ENCODE measurements at places on chromosomes 2 and 18.

GRCh38 chr2:151289972-151290866 lies 751 bp upstream of the NMI start:
- DNase-seq = no peak

GRCh38 chr2:207603486-207603885 lies 21.7 kb downstream of the METTL21A start:
- DNase-seq = no peak

GRCh38 chr2:72185206-72185605 lies 37.5 kb upstream of the CYP26B1 start:
- no peak for DNase-seq

DNA sequence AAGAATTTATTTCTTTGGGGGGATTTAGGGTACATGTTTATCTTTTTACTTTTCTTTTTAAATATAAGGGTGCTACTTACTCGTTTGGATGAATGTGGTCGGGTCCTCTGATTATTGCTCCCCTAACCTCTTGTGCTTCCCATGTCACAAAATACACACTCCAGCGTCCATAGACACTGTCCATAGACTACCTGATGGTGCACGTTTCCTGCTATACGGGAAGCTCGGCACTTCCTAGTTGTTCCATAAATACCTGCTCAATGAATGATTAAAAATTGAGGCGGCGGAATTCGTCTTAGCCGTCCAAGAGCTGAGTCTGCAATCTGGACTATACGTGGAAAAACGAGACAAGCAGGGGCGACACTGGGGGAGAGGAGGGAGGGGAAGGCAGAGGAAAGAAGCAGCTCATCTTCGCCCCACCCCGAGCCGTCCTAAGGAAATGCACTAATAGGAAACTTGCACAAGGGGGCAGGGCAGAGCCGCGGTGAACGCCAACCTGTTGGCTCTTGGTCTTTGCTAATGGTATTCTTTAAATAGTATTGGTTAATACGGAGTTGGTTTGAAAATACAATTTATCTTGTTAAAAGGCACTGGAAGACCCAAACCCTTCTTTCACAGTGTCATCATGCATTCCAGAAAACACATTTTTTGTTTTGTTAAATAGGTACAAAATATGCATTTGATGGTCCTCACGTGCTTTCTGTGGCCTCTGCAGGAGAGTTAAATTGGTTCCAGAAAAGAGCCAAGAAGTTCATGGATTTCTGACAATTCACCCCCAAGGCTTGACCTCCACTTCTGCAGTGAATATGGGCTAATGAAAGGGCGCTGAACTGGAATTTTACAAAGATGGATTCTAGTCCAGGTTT lies 73.0 kb upstream of the KCTD1 start:
- DNase-seq = no peak

GRCh38 chr2:66781804-66782203 lies 346.9 kb downstream of the MEIS1 start:
- no peak for DNase-seq

DNA sequence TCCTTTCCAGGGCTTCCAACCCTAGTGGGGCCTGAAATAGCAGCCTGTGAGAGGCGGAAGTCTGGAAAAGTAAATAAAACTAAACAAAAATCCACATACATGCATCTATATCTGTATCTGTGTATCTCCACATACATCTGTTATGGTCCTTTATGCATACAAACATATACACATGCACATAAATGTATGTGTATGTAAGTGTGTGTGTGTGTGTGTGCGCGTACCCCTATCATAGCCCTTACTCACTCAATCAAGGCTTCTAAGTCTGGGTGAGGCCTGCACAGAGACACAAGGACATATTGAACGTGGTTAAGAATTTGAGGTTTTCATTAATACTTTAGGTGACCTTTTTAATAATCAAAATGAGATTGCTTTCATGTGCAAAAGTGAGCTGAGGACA lies 98.9 kb upstream of the CYRIA start:
- DNase-seq = no peak

- peak; percentile 28 for DNase-seq
These were observed 15.1 kb downstream of the ACTG2 start for GRCh38 chr2:73907840-73908452.

- DNase-seq = no peak
These were observed 653.0 kb downstream of the RNF144A start for GRCh38 chr2:7570247-7570646.

- peak; percentile 47 for DNase-seq
These were observed 807 bp upstream of the CREB1 start for GRCh38 chr2:207528980-207529329.

Data from stimulated activated CD8-positive, alpha-beta memory T cell treated with anti-CD3 and anti-CD28 coated beads, Interleukin-4, amount 100 ng/mL, for 4 hours (primary cell).